ENCODE measurements at places on chromosomes 2 and 18.

DNA sequence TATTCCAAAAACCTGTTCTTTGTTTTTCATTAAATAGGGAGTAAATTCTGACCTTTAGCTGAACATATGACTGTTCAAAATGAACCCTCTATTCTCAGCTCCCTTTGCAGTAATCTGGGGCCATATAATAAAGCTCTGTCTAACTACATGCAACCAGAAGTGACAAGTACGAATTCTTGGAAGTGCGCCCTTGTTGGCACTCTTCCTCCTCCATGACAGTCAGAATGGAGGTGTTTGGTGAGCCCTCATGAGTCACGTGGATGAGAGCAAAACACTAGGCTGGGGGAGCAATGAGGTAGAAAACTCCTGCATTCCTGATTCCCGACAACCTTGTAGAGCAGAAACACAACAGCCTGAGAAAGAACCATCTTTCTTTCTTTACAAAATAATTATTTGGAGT is 552.9 kb downstream of the FBXO15 start:
- DNase-seq, result no peak

DNA sequence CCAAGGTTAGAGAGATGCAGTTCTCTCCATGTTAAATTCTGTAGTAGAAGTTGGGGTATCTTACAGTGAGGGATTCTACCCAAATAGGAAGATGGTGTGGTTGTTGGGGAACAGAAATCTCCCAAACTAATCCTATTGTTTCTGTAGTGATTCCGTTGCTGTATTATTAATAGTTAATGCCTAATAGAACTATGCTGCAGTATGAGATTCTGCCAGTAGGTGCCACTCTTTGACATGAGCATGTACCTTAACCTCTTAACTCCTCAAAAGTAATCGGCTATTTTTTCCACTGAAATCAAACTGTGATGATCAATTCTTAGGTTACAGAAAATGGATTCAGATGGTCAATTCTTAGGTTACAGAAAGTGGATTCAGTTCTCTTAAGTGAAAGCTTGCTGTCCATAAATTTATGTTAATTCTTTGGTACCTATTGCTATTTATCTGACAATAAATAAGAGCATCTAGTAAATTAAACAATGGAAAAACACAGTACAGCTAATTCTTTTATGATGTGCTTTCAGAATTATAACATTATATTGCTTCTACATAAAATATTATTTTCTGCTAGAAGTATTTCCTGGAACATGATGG is 97.9 kb upstream of the DLX2 start:
- DNase-seq, result no peak

- no peak for DNase-seq
These were observed 55.9 kb downstream of the SDC1 start for GRCh38 chr2:20168727-20169696.

GRCh38 chr2:207409517-207409916 is 120.2 kb upstream of the CREB1 start:
- DNase-seq, result no peak

DNA sequence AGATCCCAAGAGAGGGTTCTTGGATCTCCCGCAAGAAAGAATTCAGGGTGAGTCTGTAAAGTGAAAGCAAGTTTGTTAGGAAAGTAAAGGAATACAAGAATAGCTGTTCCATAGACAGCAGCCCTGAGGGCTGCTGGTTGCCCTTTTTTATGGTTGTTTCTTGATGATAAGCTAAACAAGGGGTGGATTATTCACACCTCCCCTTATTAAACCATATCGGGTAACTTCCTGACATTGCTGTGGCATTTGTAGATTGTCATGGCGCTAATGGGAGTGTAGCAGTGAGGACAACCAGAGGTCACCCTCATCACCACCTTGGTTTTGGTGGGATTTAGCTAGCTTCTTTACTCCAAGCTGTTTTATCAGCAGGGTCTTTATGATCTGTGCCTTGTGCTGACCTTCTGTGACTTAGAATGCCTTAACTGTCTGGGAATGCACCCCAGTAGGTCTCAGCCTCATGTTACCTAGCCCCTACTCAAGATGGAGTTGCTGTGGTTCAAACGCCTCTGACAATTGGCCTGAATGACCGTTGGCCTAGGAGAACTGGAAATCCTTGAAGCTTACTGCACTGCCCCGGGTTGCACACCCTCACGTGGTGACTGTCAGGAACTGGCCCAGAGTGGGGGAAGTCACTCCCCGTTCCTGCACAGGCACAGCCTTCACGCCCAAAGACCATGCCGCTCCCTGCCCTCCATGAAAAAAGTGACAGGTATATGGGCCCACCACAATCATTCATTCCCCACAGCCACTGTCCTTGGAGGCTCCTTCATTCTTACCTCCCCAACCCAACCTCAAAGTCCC is 136.9 kb downstream of the SEPTIN10 start:
- DNase-seq, result no peak

DNA sequence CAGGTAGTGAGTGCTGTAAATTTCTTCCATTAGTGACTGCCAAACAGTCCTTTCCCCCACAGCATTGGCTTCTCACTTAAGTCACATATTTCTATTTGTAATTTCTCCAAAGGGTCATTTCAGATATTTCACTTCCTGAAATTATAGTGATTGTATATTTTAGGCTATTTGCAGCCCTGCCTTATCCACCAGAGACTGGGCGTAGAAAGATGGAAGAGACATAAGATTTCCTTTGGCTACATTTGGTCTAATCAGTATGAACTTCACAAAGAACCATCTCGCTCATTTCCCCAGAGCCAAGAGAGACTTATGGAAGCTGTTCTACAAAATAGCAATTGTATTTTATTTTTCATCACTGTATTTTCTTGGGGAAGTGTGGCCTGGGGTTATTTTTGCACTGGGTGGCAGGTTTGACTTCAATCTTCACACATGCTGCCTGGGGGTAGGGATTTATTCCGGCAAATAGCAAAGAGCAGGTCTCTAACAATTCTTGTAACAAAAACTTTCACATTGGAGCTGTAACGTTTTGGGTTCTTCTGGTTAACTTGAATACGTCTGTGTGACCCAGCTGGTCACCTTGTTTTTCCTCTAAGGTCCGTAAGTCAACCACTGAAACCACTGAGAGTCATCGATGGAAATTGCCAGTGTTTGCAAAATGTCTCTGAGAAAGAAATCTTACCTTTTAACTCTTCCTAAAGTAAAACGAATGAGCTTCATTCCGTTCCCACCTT is 170.6 kb upstream of the SERPINE2 start:
- DNase-seq, result no peak

- no peak for DNase-seq
These were observed 18.1 kb downstream of the CCDC141 start for GRCh38 chr2:179031731-179032408.

Data from activated CD8-positive, alpha-beta memory T cell treated with anti-CD3 and anti-CD28 coated beads for 1 hour (primary cell).